ENCODE measurements at places on chromosomes 12 and 14.

DNA sequence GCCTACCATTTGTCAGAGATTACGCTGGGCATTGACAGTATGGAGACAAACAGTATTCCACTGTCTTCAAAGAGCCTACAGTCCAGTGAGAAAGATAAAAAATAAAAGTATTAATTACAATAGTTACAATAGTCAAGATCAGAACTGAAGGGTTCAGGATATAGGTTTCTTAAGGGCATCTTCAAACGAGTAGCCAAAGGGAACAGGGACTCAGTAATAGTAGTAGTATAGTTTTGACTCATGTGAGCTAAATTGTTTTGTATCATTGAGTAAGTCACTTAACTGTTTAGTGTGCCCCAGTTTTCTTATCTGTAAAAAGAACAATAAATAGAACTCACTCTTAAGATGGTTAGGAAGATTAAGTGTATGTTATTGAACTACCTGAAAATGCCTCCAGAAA, 123.6 kb downstream of the METTL25 start:
- DNase-seq, result no peak

DNA sequence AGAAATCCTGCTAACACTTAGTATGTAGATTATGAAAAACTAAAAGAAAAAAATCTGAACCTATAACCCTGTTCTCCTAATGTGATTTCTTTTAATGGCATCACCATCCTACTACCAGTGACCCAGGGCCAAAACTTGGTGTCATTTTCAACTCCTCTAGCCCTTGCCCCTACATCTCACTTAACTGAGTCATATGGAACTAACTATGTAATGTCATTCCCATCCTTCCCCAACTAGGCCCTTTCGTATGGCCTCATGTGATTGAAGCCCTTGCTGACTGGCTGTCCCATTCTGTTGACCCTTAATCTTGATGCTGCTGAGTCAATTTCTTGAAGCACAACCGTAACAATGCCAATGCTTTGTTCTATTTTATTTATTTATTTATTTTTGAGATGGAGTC, 7.6 kb downstream of the DMAC2L start:
- DNase-seq, result no peak

DNA sequence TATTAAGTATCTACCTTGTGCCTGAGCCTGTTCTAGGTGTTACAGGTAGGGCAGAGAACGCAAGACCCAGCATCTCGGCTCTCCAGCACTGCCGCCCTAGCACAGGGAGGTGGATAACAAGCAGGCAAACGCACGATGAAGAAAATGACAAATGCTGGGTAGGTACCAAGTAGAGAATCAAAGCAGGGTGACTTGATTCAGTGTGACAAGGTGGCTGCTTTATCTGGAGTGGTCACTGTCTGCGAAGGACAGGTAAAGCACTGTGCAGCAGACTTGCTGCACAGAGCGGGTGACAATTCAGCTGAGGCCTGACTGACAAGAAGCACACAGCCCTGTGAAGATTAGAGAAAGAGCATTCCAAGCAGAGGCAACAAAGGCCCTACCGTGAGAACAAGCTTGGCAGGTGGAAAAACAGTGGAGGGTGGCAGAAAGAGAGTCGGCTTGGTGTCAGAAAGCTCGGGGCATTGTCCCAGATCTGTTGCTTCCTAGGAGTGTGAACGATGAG, 12.9 kb downstream of the PRKCH start:
- DNase-seq, result no peak

DNA sequence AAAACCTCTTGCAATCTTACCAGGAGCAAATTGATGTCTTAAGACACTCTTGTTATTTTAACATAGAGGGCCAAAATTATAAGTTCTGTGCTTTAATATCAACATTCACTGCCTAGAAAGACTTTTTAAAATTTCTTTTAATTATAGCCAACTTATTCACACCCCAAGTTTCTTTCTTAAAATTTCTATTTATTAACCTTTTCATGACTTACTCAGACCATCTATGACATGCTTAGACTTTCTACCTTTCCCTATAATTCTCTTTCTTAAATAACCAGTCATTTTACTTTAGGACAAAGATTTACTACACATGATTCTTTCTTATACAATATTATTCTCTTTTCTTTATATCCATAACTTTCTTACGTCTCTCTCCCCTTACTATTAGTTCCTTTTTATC, 220.4 kb downstream of the NUBPL start:
- DNase-seq, result no peak

GRCh38 chr12:87952850-87953249, 76.4 kb downstream of the C12orf50 start:
- DNase-seq, result no peak

DNA sequence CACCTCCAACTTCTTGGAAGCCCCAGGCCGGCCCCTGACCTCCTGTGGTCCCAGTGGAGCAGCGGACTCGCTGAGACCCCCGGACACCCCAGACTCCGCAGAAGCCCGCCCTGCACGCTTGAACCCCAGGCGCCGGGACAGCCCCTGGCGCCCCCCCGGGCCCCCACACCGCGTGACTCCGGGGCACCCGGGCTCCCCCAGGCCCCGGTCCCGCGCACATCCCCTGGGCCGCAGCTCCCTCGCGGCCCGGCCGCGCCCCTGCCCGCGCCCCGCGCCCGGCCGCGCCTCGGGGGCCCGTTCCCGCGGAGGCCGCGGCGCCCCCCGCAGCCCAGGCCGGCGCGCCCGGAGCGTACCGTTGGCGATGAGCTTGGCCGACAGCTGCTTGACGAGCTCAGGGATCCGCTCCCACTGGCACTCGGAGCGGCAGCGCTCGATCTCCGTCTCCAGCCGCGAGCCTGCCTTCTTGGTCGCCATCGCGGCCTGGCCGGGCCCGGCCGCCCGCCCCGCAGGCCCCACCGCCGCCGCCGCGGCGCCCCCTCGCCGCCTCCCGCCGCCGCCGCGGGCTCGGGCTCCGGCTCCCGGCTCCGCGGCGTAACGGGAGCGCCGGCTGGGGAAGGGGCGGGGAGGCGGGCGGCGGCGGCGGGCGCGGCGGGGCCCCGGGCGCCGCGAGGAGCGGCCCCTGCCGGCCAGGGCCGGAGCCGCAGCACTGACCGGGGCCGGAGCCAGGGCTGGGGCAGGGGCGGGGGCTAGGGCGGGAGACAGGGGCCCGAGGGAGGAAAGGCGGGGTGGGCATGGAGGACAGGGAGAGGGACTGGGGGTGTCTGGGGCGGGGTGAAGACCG, at the start of gene TTC7B:
TTC7B (minus strand) TSS at position 609 of the 841 bp plus-strand sequence; CDS start at position 474, 135 bp downstream.
- no peak for DNase-seq

- no peak for DNase-seq
Measured at GRCh38 chr12:90004319-90005074, 295.9 kb upstream of the ATP2B1 start.

DNA sequence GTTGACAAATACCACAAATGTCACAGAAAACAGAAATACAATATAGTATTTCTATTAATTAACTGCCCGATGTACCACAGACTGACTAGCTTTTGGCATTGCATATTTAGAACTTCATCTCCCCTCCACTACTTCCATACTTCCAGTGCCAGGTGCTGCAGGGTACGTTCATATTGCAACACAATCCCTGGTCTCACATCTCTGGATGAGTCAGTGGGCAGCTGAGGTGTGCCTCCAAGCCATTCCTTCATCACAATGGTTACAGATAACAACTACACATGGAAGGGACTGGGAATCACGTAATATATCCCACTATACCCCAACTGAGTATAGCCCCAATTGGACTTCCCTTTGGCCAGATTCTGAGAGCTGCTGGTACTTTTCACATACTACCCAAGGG, 31.1 kb downstream of the CCDC198 start:
- DNase-seq, result no peak

DNA sequence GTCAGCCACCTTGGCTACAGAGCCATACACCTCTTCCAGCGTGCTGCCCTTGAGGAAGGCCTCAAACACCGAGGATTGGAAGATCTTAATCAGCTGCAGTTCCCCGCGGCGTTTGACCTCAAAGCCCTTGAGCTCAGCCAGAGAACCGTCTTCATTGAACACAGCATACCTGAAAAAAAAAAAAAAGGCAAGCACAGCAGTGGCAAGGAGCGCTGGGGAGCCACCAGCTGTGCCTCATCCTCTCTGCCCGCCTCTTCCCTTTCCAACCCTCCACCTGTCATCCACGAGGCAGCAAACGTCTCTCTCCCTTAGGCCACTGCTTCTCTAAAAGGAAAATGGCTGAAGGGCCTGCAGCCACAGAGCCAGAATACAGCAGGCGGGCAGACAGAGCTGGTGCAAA, 26.1 kb downstream of the POLE start:
- DNase-seq, result no peak

DNA sequence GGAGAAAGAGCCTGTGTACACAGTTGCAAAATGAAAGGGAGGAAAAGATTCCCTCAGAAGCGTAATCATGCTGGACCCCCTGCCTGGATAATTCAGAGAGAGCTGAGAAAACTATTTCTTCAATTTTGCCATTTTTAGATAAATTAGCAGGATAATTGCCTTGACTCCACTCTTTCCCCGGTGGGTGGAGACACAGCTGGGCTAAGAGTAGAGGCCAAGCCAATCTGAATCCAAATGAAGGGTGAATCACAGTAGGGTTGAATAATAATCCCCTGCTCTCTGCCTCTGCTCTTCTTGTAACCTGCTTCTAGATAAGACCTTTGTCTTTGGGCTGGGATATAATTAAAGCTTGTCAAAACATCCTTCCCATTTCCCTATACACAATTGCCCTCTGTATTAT, 150.1 kb downstream of the CAPZA3 start:
- no peak for DNase-seq

- DNase-seq, result no peak
Measured at GRCh38 chr12:104477510-104478390, 21.0 kb downstream of the CHST11 start.

DNA sequence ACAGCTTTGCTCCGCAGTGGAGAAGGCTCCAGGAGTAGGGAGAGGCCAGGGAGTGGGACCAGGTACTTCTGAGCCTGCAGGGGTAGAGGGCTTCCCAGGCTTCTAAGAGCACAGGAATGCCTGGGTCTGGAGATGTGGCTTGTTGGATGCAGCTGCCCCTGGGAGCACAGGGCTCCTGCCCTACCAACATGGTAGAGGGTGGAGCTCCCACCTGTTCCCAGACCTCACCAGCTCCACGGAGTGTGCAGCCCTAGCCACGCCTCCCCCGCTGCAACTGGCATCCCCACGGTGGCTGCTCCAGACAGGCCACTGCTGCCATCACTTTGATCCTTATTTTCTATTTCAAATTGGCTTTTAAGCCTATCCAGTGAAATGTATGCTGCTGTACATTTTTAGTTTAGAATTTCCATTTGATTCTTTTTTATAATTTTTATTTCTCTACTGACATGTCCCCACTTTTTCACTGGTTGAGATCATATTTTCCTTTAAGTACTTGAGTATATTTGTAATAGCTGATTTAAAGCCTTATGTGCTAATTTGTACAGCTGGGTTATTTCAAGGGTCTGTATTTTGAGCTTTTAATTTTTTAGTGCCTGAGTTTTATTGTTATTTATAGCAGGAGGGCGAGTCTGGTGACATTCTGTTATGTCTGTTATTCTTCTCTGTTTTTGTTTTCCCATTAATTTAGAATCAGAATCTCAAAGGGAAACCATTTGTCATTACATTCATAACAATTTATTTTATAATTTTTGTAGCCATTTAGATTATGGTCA, 78.0 kb downstream of the DERA start:
- no peak for DNase-seq

DNA sequence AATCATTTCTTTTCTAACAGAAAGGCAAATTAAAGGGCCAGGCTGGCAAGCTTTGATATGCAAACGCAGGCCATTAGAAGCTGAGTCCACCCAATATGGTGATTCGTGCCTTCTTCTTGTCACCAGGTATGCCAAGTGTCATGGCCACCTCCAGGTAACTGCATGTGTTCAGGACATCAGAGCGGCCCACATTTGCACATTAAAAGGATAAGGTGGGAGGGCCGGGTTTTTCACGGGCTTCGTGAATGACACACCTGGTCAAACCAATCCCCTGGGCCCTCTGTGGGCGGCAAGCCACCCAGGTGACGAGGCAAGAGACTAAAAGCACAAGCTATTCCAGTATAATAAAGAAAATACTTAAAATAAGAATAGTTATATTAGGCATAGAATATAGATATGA, 75.9 kb upstream of the TSPAN11 start:
- DNase-seq, result no peak

DNA sequence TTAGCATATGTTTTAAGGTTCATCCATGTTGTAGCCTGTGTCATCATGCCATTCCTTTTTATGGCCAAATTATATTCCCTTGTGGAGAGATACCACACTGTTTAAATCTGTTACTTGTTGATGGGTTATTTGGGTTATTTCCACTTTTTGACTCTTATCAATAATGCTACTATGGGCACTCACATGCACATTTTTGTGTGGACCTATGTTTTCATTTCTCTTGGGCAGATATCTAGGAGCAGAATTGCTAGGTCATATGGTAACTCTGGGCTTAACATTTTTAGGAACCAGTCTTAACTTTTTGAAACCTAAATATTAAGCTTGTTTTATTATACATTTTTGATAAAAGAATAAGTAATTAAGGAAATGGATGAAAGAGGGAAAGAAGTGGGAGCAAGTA, 4.0 kb downstream of the EML1 start:
- no peak for DNase-seq
